HFF-Myc (cell line): ENCODE measurements at places on chromosomes 7 and 10.

GRCh38 chr7:138386821-138387220 lies 73.2 kb upstream of the TRIM24 start:
- no peak for DNase-seq

DNA sequence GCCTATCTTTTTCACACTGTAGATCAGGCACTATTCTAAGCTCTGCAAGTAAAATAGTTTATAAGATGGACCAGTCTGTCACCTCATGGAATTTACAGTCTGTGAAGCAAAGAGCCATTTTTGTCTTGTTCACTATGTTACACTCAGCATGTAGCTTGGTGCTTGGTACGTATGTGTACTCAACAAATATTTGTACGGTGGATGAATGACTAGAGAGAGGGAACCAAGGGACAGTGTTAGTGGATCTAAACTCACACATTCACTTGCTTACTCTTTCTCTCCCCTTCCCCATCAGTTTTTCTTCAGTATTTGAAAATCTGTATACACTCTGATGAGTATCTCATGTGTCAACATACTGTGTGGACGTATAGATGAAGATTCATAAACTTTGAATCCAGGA lies 45.9 kb downstream of the PTF1A start:
- DNase-seq, result no peak

DNA sequence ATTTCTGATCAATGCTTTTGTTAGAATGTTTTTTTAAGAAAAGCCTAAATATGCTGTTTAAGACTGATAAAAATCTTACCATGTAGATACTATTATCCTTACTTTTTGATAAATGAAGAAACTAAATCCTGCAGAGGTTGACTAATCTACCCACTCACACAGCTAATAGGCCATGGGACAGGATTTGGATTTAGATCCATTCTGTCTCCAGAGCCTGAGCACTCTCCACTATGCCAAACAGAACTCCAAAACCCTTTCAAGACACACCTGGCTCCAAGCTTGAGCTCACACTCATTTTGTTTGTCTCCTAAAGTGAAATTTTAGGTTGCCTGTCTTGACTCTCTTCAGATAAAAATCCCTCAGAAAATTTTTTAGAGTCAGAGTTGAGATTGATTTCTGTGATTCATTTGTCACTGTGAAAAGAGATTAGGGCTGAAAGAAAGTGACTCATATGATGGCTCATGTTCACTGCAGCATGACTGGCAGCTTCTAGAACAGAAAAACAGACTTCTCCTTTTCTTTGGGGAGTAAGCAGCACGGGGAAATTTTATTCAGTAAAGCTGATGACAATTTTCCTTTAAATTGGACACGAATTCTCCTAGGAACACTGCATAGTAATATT lies 132.3 kb upstream of the POT1 start:
- no peak for DNase-seq

- DNase-seq, result no peak
These were observed 17.7 kb downstream of the ABCA13 start for GRCh38 chr7:48188776-48189520.

DNA sequence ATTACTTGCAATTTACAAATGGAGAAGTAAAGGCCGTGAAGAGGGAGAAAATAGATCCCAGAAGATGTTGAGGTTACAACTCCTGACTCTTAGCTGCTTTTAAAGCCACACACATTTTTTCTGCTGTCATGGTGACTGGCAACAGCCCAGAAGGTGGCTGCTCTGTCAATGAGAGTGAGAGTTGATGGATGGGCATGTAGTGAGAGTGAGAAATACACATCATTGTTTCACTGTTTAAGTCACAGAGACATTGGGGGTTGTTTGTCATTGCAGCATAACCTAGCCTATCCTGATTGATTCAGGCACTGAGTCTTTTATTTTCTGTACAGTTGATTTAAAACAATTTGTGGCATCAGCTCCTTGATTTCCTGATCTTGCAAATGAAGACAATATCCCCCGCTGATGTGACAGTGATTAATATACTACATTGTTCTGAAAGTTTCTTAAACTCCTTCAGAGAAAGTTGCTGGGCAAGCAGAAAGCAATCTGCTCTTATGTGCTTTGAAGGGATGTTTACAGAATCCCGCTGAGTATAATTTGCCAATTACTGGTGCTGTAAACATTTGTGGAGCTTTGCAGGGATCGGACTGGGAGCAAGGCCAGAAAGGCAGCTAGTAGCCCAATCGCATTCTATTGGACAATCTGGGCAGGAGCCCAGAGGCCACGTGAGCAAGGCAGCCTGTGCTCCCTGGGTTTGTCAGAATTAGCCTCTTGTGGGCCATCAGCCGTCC lies 229.6 kb downstream of the PRPF18 start:
- DNase-seq, result peak; percentile 47

DNA sequence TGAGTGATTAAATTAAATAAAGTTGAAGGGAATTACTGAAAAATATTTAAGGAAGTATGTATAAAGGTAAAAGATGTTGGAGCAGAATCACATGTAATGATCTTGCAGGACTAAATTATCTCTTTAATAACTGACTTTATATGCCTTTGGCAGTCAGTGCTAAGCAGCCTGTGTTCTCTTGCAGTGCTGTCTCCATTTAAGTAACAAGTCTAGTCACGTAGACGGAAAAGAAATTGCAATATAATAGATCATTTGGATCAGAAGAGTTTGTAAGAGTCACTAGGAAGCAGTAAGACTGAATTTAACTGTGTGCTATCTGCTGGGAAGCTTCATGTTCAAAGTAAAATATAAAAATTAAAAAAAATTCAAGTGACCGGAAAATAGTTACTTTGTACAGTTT lies 21.4 kb downstream of the BZW2 start:
- DNase-seq, result no peak

DNA sequence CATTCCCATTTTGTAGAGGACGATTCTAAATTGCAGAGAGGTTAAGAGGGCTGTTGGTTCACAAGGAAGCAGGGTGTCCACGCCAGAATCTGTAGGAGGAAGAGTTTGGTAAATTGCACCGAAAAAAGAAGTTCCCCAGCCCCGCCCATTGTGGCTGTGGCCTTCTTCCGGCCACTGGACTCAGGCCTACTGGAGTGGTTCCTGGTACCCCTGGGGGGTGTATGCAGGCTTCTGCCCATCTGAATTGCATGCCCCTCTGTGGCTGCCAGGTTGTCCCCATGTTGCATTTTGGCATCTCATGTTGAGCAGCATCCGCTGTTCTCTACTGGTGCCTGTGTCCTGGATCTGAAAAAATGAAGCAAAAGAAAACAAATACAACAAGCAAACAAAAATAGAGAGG lies 234.2 kb downstream of the WDR11 start:
- DNase-seq, result no peak
